ENCODE measurements at places on chromosomes 7 and 10.

GRCh38 chr7:140223515-140224221 lies 46.9 kb upstream of the KDM7A start:
- no peak for DNase-seq

- DNase-seq: no peak
Measured at GRCh38 chr10:60299961-60300883, 89.5 kb downstream of the ANK3 start.

DNA sequence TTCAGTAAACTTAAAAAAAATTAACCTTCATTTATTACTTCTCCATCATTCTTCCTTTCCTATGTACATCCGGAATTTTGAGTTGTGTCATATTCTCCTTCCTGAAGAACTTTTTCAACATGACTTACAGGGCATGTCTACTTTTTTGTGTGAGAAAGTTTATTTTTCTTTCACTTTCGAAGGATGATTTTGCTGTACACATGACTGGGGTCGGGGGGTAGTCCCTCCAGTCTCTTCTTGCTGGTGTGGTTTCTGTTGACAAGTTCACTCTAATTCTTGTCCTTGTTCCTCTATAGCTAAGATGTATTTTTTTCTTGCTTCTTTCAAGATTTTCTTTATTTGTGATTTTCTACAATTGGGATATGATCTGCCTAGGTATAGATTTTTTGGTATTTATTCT lies 55.8 kb downstream of the INPP5A start:
- no peak for DNase-seq

- no peak for DNase-seq
Measured at GRCh38 chr10:1646332-1646731, 91.0 kb downstream of the ADARB2 start.

DNA sequence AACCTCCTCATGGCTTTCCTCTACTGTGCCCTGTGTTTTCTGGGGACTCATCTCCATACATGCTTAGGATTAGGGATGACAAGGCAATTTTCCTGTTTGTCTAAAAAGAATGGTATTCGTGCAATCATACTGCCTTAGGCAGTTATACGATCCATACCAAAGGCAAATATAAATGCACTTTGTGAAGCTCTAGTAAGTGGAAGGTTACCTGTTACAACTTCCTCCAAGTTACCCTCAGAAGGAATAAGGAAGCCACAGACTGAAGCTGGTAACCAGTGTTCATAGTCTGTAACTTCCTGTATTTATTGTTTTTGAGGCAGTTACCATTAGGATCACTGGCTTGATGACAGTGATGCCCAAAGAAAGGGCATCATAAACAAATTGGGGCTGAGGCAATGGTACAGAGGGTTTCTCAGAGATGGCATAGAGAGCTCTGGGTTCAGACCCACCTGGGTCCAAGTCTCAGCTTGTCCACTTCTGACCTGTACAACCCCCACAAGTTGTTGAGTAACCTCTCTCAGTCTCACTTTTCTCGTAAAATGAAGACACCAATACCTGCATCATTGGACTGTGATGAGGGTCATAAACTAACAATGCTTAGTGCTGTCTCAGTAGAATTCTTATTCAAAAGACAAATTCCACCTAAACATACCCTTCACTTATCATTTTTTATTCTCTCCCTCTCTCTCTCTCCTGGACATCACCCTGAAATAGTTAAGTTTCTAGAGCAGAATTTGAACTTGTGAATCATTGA lies 138.2 kb downstream of the ELMO1 start:
- DNase-seq: no peak

- no peak for DNase-seq
Measured at GRCh38 chr7:30178748-30179436, 44.1 kb downstream of the MTURN start.

- DNase-seq: no peak
Measured at GRCh38 chr10:49090189-49090575, 25.1 kb downstream of the VSTM4 start.

DNA sequence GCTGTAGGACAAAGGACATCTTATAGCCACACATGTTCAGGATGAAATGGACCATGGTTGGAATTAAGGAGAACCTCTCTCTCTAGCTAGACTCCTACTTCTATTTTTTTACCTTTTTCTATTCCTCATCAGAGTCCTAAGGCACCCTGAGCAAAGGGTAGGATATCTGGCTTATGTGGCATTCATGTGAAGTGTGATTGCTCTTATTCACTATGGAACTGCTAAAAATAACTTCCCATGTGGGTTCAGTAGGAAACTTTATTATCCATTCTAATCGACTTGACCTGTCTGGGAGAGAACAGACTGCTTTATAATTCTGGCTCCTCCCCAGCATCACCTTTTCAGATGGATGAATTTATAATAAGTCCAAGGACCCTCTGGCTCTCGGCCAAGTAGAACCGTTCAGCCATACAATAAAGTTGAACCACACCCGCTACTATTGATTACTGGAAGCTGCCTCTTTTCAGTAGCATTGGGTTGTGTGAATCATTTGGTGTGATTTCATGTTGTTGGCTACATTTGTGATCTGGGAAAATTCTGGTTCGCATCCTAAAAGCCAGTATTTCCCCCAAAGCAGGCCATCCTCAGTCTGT lies 117.5 kb downstream of the NRF1 start:
- no peak for DNase-seq

DNA sequence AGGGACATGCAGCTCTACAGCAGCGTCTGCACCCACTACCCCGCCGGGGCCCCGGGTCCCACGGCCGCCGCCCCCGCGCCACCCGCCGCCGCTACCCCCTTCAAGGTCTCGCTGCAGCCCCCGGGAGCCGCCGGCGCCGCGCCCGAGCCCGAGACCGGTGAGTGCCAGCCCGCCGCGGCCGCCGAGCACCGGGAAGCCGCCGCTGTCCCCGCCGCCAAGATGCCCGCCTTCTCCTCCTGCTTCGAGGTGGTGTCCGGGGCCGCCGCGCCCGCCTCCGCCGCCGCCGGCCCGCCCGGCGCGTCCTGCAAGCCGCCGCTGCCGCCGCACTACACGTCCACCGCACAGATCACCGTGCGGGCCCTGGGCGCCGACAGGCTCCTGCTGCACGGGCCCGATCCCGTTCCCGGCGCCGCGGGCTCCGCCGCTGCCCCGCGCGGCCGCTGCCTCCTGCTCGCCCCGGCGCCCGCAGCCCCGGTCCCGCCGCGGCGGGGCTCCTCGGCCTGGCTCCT lies 631 bp downstream of the OTUD1 start:
- DNase-seq: no peak

- DNase-seq: no peak
Measured at GRCh38 chr7:113875224-113875623, 43.6 kb downstream of the PPP1R3A start.

DNA sequence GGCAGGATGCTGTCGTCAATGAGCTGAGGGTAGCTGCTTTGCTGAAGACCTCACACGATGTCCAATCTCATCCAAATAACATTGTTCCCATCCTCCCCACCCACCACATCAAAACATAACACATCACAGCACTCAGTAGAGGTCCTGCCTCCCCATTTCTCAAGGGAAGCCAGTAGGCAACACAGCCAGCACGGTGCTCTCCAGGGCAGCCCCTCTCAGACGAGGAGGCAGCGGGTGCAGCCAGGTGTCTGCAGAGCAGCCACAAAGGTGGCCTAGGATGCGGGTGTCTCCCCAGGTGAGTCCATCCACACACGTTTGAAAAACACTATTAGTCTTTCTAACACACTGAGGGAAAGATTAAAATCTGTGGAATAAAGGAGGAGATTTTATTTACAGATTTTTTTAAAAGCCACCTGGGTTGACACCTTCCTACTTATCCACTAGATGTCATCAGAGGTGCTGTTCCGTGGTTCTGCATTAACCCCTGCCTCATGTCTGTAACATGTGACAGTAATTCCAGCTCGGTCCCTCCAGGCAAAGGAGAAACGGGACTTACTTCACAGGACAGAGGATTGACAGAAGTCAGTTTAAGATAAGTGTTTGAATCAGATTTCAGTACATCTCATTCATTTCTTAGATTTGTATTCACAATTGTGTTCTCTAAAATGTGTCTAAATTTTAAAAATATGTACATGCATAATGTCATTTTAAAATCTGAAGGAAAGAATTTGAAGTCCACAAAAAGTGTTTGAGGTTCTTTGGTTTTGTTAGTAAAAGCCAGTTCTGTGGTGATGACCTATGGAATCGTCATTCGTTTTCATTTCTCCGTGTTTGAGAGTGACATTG lies 68.0 kb downstream of the LANCL2 start:
- no peak for DNase-seq
